Substantia nigra (tissue), 51 donors: ENCODE measurements at places on chromosomes 11 and 22.

- no peak for DNase-seq
These were observed 2.0 kb upstream of the OR52B4 start for GRCh38 chr11:4370166-4370565.

- DNase-seq, result no peak
These were observed 47.7 kb downstream of the OTOG start for GRCh38 chr11:17594686-17595192.

GRCh38 chr22:46055181-46055875, 78.4 kb upstream of the WNT7B start:
- no peak for DNase-seq

DNA sequence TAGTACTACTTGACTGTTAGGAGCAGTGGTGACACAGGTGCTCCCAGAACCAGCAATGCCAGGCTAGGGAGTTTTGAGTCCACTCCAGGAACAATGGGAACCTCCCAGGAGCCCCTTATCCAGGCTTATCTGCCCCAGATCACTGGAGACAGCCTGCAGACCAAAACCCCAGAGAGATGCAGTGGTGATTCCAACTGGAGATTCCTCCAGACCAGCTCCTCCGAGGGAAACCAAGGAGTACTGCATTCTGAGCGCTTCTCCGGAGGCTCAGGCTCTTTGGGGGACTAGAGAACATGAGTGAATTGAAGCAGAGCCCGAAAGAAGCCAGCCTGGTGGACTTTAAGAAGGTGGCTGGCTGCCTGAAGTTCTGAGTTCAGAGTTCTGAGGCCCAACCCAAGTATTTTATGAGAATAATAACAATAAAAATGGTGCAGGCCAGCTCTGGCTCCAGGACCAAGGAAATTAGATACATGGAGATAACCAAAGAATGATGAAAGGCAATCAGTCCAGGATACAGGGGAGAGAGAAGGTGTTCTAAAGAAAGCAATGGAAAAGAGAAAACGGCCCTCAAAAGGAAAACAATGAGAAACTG, 1.3 kb upstream of the TMEM25 start:
- no peak for DNase-seq

- DNase-seq, result no peak
These were observed 37.2 kb upstream of the ETS1 start for GRCh38 chr11:128624269-128625175.

DNA sequence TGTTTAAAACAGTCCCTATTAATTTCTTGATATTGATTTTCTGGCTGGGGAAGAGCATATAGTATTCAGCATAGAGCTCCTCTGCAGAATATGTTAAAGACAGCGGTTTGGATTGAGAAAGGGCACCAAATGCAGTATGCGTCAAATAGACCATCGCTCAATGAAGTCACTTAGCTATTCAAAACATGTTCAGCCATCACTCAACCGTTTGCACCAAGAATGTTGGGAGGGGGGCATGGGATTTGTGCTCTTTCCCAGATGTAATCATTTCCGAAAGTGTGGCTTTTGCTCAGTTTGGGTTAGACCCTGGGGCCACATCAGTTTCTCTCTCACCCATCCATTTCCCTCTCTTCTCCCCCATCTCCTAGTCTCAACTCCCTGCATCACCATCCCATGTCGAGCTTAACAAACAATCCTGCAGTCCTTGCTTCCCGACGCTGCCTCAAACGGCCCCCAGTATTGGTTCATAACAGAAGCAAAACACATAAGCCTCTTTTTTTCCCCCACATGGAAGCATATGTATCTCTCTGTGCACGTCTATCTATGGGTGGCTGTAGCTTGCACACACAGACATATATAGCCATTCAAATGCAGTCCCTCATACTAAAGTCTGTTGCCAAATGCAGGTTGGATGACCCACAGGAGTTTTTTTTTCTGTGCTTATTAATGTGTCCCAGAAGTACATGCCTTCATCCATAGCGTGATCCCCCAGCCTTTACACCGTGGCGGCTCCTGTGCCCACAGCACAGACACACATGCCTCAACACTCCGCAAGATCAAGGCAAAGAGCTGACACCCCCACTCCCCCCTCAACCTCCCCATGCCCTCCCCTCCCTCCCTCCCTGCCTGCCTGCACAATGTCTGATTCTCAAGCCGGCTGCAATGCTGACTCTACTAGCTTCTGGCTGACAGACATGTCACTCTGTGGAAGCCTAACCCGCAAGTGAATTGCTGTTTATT, 2.6 kb downstream of the CACNG2 start:
- no peak for DNase-seq

DNA sequence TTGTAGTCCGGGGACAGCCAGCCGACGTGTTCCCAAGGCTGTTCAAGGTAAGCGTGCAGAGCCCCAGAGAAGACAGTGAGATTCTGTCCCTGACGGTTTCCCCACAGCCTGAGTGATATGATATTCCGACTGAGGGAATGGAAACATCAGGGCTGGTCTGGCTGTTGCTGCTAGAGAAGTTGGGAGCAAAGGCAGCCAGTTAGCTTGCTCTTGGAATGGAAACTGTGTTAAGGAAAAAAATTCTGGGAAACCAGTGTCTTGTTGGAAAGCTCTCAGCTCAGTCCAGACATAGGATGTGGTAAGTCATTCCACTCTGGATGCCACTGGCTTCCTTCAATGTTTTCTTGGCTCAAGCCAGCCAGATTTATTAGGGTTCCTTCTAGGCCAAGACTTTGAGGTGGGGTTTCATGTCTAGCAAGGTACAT, 8.8 kb downstream of the CRY2 start:
- no peak for DNase-seq

GRCh38 chr22:49815641-49816091, 12.0 kb downstream of the BRD1 start:
- no peak for DNase-seq

DNA sequence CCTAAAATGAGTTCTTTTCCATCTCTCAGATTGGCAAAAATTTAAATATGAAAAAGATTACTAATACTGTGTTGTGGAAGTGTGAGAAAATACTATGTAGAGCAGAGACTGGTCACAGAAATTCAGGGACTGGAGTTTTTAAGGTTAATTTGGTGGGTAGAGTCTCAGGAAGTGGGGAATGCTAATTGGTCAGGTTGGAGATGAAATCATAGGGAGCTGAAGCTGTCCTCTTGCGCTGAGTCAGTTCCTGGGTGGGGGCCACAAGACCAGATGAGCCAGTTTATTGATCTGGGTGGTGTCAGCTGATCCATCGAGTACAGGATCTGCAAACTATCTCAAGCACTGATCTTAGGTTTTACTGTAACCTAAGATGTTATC, 29.4 kb upstream of the TMEM86A start:
- no peak for DNase-seq

- DNase-seq, result no peak
These were observed 46.6 kb upstream of the CHRM4 start for GRCh38 chr11:46438211-46438610.

DNA sequence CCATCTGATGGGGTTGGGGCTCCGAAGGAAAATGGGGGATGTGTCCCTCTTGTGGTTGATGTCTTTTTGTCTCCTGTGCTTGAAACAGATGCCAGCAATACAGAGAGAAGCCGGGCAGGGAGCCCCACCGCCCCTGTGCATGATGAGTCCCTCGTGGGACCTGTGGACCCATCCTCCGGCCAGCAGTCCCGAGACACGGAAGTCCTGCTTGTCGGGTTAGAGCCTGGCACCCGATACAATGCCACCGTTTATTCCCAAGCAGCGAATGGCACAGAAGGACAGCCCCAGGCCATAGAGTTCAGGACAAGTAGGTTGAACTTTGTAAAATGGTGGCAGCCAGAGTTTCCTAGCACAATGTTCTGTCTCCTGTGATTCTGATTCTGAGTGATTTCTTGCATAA, 91.7 kb upstream of the OR4B1 start:
- DNase-seq, result no peak
